ENCODE measurements at places on chromosomes 3 and 15. TPM values are rescaled to one million over a fixed set of nuclear protein-coding genes. Genes with fewer than 3 reads are reported as not detected.

GRCh38 chr15:50905055-50905454, 3.4 kb upstream of the AP4E1 start:
- DNase-seq, result no peak
- no peak overlapping the region for H3K27ac ChIP-seq
- H3K27me3 ChIP-seq, result no peaks in the 10 kb centered on the region
- peaks cover 13% of the 10 kb centered on the region for H3K4me1 ChIP-seq

GRCh38 chr15:49223536-49224274, 53.7 kb downstream of the GALK2 start:
- H3K4me1 ChIP-seq, result no peaks in the 10 kb centered on the region
- H3K27me3 ChIP-seq, result no peaks in the 10 kb centered on the region
- H3K4me3 ChIP-seq, result no peak overlapping the region
- H3K27ac ChIP-seq, result no peak overlapping the region
- 0 out of 2 replicates have a peak, but pooled peaks cover 11% of the 10 kb centered on the region for H3K36me3 ChIP-seq
- DNase-seq, result peak; percentile 20

Gene C3orf85
- not detected for total RNA-seq

- peak; percentile 62 for DNase-seq
- no peaks in the 10 kb centered on the region for H3K36me3 ChIP-seq
- H3K4me3 ChIP-seq, result peak overlapping the region; percentile 85
- peaks cover 15% of the 10 kb centered on the region for H3K4me1 ChIP-seq
- no peak overlapping the region for H3K27ac ChIP-seq
Observed at GRCh38 chr3:23202203-23202920, 765 bp upstream of the UBE2E2 start.

DNA sequence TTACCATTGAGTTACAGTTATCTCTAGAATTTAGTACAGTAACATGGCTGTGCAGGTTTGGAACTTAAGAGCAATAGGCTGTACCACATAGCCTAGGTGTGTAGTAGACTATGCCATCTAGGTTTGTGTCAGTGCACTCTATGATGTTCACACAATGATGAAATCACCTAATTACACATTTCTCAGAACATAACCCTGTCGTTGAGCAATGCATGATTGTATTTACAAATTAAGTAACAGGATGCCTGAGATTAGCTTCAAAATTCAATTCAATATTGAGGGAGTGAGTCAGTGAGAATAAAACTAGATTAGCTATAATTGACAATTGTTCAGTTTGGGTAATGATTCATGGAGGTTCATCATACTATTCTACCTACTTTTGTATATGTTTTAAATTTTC, 633.8 kb downstream of the IGSF11 start:
- no peak overlapping the region for H3K27ac ChIP-seq
- DNase-seq, result no peak
- no peaks in the 10 kb centered on the region for H3K27me3 ChIP-seq
- H3K4me3 ChIP-seq, result no peak overlapping the region
- no peaks in the 10 kb centered on the region for H3K4me1 ChIP-seq

GRCh38 chr3:9032231-9032777, 69.0 kb upstream of the RAD18 start:
- peaks cover 5% of the 10 kb centered on the region for H3K27me3 ChIP-seq
- no peak overlapping the region for H3K27ac ChIP-seq
- DNase-seq, result no peak
- no peak overlapping the region for H3K4me3 ChIP-seq

Gene GDPGP1
- total RNA-seq, result 9.0 TPM

Gene HRG
- not detected for total RNA-seq

DNA sequence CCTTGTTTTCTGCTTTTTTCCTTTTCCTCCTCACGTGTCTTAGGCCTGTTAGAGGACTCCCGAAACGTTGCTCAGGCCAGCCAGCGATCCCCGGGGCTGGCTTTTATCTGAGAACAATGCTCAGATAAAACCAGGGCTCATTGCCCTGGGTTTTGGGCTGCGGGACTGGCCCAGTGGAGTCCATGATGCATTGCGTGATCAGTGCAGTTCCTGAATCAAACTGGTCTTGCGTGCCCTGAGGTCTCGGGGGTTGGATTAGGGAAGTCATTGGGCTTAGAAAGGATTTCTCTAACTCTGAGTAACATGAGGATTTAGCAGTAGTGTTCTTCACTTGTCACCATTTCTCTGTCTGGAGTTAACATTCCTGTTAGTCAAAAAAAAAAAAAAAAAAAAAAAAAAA, 66.3 kb downstream of the CCR1 start:
- no peaks in the 10 kb centered on the region for H3K36me3 ChIP-seq
- no peak overlapping the region for H3K27ac ChIP-seq
- no peaks in the 10 kb centered on the region for H3K4me1 ChIP-seq
- H3K4me3 ChIP-seq, result no peak overlapping the region
- H3K27me3 ChIP-seq, result peaks cover 7% of the 10 kb centered on the region

GRCh38 chr15:77499087-77499760, 78.5 kb downstream of the HMG20A start:
- no peak overlapping the region for H3K27ac ChIP-seq
- no peaks in the 10 kb centered on the region for H3K36me3 ChIP-seq
- peak; percentile 68 for DNase-seq
- H3K4me3 ChIP-seq, result no peak overlapping the region

DNA sequence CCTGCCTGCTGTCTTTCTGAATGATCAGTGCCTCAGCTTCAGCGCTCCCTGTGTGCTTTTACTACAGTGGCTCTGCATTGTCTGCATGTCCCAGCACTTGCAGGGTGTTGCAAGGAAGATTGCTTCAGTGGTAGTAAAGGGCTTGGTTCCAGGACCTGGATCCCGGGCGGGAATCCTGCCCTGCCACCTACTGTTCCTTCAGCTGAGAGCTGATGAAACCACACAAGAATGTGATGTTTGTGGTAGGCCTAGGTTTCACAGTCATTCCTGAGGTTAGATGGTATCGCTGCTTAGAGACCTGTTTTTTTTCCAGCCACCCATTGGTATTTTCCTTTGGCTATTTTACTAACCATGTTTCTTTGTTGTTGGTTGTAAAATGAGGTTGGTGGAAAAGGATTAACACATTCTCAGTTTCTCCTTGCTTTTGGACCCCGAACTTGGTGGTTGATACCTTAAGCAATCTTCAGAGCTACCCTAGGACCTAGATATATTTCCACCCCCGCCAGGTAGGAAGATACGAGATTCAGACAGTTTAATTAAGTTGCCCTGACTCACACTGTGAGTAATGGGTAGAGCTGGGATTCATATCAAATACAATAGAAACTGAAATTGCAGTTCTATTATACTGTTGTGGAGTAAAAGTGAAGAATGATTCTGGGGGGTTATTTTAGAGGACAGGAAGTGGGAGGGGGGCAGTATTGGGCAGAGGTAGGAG, 11.4 kb downstream of the GPR87 start:
- peak overlapping the region; percentile 67 for H3K4me3 ChIP-seq
- H3K36me3 ChIP-seq, result no peaks in the 10 kb centered on the region
- no peaks in the 10 kb centered on the region for H3K27me3 ChIP-seq
- peak; percentile 98 for DNase-seq
- H3K27ac ChIP-seq, result peak overlapping the region; percentile 79
- H3K4me1 ChIP-seq, result peaks cover 63% of the 10 kb centered on the region

Gene GPR15
- not detected for total RNA-seq

GRCh38 chr15:23420806-23421575, 26.1 kb downstream of the GOLGA6L2 start:
- no peak for DNase-seq
- no peak overlapping the region for H3K4me3 ChIP-seq
- H3K27me3 ChIP-seq, result no peaks in the 10 kb centered on the region

Gene SLCO3A1
- total RNA-seq, result 0.38 TPM

- peaks cover 21% of the 10 kb centered on the region for H3K4me1 ChIP-seq
- DNase-seq, result no peak
- peaks cover 9% of the 10 kb centered on the region for H3K36me3 ChIP-seq
- H3K27me3 ChIP-seq, result no peaks in the 10 kb centered on the region
- H3K27ac ChIP-seq, result no peak overlapping the region
- H3K4me3 ChIP-seq, result no peak overlapping the region
Observed at GRCh38 chr3:99693636-99694035, 55.2 kb downstream of the COL8A1 start.

GRCh38 chr15:100834731-100835130, 44.9 kb upstream of the ALDH1A3 start:
- no peaks in the 10 kb centered on the region for H3K4me1 ChIP-seq
- H3K27ac ChIP-seq, result no peak overlapping the region
- no peaks in the 10 kb centered on the region for H3K27me3 ChIP-seq
- H3K4me3 ChIP-seq, result no peak overlapping the region
- DNase-seq, result no peak
- H3K36me3 ChIP-seq, result no peaks in the 10 kb centered on the region

- H3K27ac ChIP-seq, result no peak overlapping the region
- no peaks in the 10 kb centered on the region for H3K27me3 ChIP-seq
- no peak overlapping the region for H3K4me3 ChIP-seq
- no peak for DNase-seq
- no peaks in the 10 kb centered on the region for H3K4me1 ChIP-seq
Observed at GRCh38 chr3:55246033-55246432, 241.1 kb downstream of the WNT5A start.

Gene DISP2
- 0.13 TPM for total RNA-seq

DNA sequence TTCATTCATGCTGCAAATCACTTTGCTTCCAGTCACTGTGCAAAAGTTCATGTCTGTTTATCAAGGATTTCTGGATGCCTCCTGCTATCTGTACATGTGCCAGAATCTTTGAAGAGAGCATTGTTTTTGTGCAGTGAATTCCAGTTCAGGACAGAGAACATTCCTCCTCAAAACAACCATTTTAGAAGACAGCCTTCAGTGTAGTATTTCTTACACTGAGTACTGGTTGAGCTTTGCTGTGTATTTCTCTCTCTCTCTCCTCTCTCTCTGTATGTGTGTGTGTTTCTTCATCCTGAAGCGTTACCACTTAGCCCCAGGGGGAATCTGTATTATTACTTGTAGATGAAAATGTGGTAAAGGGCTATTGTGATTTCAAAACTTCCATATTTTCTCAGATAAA, 123.8 kb upstream of the CHL1 start:
- H3K27me3 ChIP-seq, result no peaks in the 10 kb centered on the region
- DNase-seq, result no peak
- H3K4me3 ChIP-seq, result no peak overlapping the region
- H3K4me1 ChIP-seq, result no peaks in the 10 kb centered on the region

DNA sequence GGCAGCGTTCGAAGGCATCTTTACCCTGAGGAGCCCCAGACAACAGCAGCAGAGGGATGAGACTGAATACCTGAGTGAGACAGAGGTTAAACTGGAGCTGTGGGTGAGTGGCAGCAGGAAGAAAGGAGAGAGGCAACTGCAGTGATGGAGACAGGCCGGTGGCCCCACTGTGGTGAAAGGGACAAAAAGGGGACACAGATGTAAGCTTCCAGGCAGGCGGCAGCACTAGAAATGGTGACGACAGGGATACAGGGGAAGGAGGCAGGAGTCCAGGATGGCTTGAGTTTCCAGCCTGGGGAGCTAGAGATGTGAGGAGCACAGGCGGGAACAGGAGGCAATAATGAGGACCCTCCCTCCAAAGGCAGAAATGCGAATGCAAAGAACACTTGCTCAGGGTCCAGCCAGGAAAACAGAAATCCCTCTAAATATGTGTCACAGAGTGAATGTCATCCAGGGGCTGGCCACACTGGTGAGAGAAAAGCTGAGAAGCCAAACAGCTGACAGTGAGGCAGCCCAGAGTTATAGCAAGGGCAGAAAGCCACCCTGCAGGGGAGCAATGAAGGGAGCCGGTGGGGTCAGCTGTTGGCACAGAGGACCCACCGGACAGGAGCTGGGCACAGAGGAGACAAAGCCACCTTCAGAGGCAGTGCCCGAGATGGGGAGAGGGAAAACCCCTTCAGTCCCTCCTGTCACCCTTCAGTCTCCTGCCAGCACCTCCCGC, 70.1 kb downstream of the TBC1D2B start:
- no peaks in the 10 kb centered on the region for H3K27me3 ChIP-seq
- H3K27ac ChIP-seq, result 0 out of 2 replicates have a peak overlapping the region, but pooled peaks have one; percentile 15
- peaks cover 18% of the 10 kb centered on the region for H3K36me3 ChIP-seq
- peaks cover 21% of the 10 kb centered on the region for H3K4me1 ChIP-seq

- no peaks in the 10 kb centered on the region for H3K27me3 ChIP-seq
- H3K4me1 ChIP-seq, result no peaks in the 10 kb centered on the region
- no peak for DNase-seq
- no peaks in the 10 kb centered on the region for H3K36me3 ChIP-seq
- H3K27ac ChIP-seq, result no peak overlapping the region
Observed at GRCh38 chr3:156252656-156253055, 132.3 kb downstream of the KCNAB1 start.

GRCh38 chr15:68704496-68705021, 116.1 kb downstream of the ANP32A start:
- no peak overlapping the region for H3K27ac ChIP-seq
- no peak overlapping the region for H3K4me3 ChIP-seq
- 0 out of 2 replicates have a peak, but pooled peaks cover 5% of the 10 kb centered on the region for H3K4me1 ChIP-seq

Gene ECE2
- total RNA-seq, result not detected

- no peaks in the 10 kb centered on the region for H3K36me3 ChIP-seq
- DNase-seq, result no peak
- no peak overlapping the region for H3K4me3 ChIP-seq
- H3K27ac ChIP-seq, result no peak overlapping the region
- no peaks in the 10 kb centered on the region for H3K4me1 ChIP-seq
Observed at GRCh38 chr3:147914532-147914931, 505.4 kb downstream of the ZIC1 start.

Gene A4GNT
- not detected for total RNA-seq

- H3K4me1 ChIP-seq, result peaks cover 38% of the 10 kb centered on the region
- no peak overlapping the region for H3K27ac ChIP-seq
- no peaks in the 10 kb centered on the region for H3K36me3 ChIP-seq
- DNase-seq, result peak; percentile 30
- no peak overlapping the region for H3K4me3 ChIP-seq
- H3K27me3 ChIP-seq, result no peaks in the 10 kb centered on the region
Observed at GRCh38 chr3:117407317-117407716, 697.7 kb downstream of the TUSC7 start.

GRCh38 chr3:129837065-129837642, 56.4 kb downstream of the TMCC1 start:
- no peaks in the 10 kb centered on the region for H3K36me3 ChIP-seq
- no peaks in the 10 kb centered on the region for H3K27me3 ChIP-seq
- H3K4me1 ChIP-seq, result peaks cover 12% of the 10 kb centered on the region
- no peak overlapping the region for H3K4me3 ChIP-seq

GRCh38 chr3:13470894-13471574, 9.1 kb upstream of the HDAC11 start:
- DNase-seq, result no peak
- no peaks in the 10 kb centered on the region for H3K36me3 ChIP-seq
- H3K27me3 ChIP-seq, result peaks cover 1% of the 10 kb centered on the region
- no peak overlapping the region for H3K27ac ChIP-seq

- no peaks in the 10 kb centered on the region for H3K4me1 ChIP-seq
- no peak for DNase-seq
- no peaks in the 10 kb centered on the region for H3K27me3 ChIP-seq
- no peak overlapping the region for H3K4me3 ChIP-seq
Observed at GRCh38 chr15:29062179-29062591, 176.4 kb downstream of the APBA2 start.

DNA sequence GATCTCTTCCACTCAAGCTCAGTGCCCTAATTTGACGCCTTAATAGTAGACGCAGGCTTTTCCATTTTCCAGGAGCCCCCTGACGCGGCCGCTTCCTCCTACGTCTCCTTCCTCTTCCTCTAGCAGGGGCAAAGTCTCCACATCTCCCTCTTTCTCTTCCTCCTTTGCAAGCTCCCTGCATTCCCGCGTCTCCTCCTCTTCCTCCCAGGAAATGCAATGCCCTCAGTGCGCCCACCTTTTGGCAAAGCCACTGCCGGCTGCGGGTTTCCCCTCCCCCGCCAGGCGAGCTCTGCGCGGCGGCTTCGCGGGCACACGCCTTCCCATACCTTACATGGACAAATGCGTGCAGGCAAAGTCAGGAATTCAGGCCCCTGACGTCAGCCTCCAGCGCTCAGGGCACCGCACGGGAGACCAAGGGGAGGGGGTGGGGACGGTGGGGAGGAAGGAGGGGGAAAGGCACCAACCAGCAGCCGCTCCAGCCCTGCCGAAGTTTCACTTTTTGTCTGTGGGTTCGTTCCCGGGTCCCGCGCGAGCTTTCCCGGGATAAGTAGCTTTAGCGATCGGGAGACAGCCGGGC, 432 bp upstream of the LPP start:
- DNase-seq, result peak; percentile 97
- H3K4me3 ChIP-seq, result peak overlapping the region; percentile 92
- peak overlapping the region; percentile 97 for H3K27ac ChIP-seq

Gene SCN5A
- 0.13 TPM for total RNA-seq

Gene CPA3
- total RNA-seq, result not detected

All from GM23248 (cell line).